ENCODE measurements at places on chromosomes 2 and 18.

GRCh38 chr2:66443979-66444861 lies 9.3 kb downstream of the MEIS1 start:
- DNase-seq = no peak

GRCh38 chr2:232296776-232297525 lies 81.6 kb upstream of the ALPP start:
- no peak for DNase-seq

GRCh38 chr2:103401621-103402020 lies 639.8 kb downstream of the TMEM182 start:
- no peak for DNase-seq

DNA sequence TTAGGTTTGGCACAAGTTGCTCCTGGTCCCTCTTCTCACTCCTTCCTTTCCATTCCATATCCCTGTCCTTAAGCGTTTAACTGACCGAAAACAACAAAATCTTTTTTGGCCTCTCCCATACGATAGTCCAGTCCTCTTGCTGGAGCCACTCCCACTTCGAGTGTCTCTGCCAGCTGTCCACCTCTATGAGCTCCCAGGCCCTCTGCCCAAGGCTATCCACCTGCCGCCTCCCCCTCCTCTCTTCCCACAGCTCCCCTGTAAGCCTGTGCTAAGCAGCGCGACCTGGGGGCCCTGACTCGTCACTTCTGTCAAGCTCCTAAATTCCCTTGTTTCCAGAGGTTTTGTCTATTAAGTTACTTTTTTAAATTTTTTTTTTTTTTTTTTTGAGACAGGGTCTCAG lies 47.0 kb upstream of the FOSL2 start:
- DNase-seq = no peak

- DNase-seq = no peak
Measured at GRCh38 chr2:68423966-68424650, 43.0 kb downstream of the FBXO48 start.
